Psoas muscle (tissue), 8 donors: ENCODE measurements at places on chromosomes 16 and 17. TPM values are rescaled to one million over a fixed set of nuclear protein-coding genes. Genes with fewer than 3 reads are reported as not detected.

GRCh38 chr17:73272906-73273218, 11.2 kb upstream of the CPSF4L start:
- DNase-seq = no peak

Gene RUNDC3A
- total RNA-seq = not detected

DNA sequence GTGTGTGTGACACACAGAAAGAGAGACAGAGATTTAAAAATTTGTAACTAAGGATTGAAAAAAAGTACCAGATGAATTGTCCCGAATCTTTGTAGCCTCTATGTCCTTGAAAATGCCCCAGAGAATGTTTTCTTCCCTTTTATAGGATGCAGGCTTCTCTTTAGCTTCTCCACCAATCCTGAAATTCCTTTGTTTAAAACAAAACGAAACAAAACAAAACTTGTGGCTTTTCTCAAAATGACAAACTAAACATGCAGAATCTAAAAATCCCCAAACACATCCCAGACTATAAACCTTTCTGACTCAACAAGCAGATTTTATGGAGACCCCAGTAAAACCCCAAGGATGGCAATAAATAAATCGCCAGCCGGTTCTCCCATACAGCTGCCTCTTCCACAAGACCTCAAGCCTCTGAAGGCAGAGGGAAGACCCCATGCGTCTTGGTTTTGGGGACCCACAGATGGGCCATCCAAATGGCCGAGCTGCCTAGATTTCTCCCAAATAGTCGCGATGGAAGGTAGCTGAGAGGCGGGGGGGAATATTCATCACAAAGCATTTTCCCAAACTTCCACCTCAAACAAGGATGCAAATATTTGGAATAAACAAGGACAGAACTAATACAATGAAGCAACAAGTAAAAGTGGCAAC, 269.5 kb upstream of the FOXF1 start:
- no peak for DNase-seq

GRCh38 chr17:28125526-28126378, 83.3 kb downstream of the NLK start:
- DNase-seq = no peak

Gene FBXW10
- total RNA-seq = 0.15 TPM

DNA sequence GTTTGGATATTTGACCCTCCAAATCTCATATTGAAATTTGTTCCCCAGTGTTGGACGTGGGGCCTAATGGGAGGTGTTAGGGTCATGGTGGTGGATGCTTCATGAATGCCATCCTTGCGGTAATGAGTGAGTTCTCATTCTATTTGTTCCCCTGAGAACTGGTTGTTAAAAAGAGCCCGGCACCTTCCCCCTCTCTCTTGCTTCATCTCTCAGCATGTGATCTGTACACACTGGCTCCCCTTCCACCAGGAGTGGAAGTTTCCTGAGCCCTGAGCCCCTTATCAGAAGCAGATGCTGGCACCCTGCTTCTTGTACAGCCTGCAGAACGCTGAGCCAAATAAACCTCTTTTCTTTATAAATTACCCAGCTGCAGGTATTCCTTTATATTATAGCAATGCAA, 25.6 kb downstream of the PIK3R6 start:
- DNase-seq = no peak

- DNase-seq = no peak
Measured at GRCh38 chr16:14244196-14245010, 173.3 kb downstream of the MRTFB start.

GRCh38 chr17:74840989-74841666, 18.6 kb downstream of the GRIN2C start:
- peak; percentile 73 for DNase-seq

DNA sequence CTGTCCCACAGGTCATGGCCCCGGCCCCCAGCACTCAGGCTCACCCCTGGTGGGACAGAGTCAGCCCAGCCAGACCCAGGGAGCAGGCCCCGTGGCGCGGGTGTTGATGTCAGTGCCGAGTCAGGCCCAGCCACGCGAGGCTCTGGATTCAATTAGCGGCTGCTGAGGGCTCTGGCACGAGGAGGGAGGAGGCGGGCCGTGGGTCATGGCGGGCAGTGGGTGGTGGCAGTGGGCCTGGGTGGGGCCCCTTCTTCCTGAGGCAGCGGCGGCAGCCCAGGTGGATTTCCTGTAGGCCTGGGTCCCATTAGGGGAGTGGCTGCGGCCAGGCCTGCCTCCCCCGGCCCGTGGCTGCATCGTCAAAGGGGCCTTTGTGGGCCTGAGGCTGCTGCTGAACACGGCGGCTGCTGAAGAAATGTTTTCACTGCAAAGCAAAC, 12.9 kb downstream of the VASN start:
- no peak for DNase-seq

GRCh38 chr17:49285716-49286115, 55.1 kb upstream of the PHOSPHO1 start:
- DNase-seq = no peak

DNA sequence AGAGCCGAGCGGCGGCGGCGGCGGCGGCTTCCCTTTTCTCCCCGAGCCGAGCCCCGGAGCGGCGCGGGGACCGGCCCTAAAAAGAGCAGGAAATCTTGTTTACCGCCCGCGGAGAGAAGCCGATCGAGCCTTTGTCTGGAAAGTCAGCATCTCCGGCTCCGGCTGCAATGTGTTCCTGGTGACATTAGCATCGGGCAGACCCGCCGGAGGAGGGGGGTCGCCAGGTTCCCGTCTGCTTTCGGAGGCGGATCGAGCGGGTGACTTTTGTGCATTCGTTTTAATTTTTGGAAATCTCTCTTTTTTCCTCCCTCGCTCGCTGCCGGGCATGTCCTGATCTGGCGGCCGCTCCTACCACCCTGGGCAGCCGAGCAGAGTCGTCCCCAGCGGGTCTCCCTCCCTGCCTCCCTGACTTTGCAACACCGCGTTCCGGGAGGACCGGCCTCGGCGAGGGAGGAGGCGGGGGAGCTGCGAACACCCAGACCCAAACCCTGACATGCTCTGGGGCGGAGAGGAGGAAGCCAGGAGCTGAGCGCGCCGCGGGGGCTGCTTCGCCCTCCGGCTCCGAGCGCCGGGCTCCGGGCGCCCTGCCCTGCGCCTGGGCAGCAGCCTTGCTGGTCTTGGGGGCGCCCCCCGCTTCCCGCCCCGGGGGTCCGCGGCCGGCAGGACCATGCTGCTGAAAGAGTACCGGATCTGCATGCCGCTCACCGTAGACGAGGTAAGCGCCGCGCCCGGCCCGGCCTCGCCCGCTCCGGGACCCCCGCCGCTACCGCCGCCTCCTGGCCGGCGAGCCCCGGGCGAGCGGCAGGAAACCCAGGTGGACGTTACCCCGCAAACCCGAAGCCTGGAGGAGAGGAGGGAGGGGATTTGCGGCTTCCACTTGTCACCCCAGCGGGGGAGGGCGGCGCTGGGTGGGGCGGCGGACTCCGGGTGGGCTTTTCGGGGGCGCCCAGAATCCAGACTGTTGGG, 690 bp downstream of the PITPNC1 start:
- DNase-seq = peak; percentile 73

GRCh38 chr17:34307110-34307509, 12.1 kb upstream of the CCL8 start:
- DNase-seq = peak; percentile 40

GRCh38 chr17:50507871-50508572, at the start of gene MYCBPAP:
Gene MYCBPAP, plus strand, starts transcription at chr17:50508439. Its CDS starts 236 bp downstream, at chr17:50508675.
- peak; percentile 90 for DNase-seq

GRCh38 chr16:89729863-89730593, 8.7 kb downstream of the ZNF276 start:
- no peak for DNase-seq
